ENCODE measurements at places on chromosomes 4 and X.
A peak's percentile ranks its signal among the peaks of the same experiment; 100 is the strongest.

DNA sequence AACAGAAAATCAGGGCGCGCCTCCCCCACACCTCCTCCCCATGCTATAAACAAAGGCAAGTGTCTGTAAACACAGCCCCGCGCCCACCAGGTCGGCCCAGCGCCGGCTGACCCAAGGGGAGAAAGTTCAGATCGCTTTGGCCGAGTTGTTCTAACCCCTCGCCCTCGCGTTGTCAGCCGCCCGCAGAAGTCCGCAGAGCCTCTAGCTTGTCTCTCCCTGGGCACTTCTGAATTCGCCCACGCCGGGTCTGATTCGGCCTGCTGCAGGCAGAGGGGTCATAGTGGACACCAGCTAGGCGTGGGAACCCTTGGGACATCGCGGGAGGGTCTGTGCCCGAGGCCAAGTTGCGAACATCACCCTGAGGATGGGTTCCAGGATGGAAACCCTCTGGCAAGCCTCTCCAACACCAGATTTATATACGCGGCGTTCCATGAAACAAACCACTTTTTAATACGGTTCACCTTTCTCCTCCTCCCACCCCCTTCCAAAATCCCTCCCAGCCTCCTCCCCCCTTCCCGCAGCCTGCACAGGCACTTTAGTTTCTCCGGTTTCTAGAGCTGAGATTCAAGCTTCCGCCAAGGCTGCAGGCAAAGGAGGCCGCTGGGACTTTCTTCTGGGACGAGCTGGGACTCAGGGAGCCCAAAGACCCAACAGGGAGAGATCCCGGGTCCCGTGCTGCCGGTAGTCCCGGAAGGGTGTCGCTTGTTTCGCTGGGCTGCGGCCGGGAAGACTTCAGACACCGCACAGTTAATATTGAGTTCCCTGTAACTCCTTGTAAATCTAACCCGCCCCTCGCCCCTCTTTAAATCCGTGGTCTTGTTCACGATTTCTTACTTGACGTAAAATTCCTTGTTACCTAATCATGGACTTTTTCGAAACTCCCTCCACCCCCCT lies 4.7 kb downstream of the HAND2 start:
- DNase-seq = no peak

DNA sequence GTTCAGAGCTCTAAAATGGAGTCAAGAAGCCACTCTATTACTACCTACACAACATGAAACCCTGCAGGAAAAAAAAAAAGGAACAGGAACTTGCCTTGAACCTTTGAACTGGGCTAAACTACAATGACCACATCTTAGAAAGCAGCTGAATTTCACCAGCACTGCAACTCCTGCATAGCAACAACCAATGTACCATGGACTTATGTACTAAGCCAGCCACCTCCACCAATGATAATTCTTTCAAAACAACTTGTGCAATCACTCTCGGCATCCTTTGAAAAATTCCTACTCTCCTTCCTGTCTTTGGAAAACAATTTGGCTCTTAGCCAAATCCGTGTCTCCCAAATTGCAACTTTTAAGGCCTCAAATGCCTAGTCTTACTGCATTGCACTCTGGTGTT lies 26.8 kb upstream of the FMR1 start:
- DNase-seq = no peak

DNA sequence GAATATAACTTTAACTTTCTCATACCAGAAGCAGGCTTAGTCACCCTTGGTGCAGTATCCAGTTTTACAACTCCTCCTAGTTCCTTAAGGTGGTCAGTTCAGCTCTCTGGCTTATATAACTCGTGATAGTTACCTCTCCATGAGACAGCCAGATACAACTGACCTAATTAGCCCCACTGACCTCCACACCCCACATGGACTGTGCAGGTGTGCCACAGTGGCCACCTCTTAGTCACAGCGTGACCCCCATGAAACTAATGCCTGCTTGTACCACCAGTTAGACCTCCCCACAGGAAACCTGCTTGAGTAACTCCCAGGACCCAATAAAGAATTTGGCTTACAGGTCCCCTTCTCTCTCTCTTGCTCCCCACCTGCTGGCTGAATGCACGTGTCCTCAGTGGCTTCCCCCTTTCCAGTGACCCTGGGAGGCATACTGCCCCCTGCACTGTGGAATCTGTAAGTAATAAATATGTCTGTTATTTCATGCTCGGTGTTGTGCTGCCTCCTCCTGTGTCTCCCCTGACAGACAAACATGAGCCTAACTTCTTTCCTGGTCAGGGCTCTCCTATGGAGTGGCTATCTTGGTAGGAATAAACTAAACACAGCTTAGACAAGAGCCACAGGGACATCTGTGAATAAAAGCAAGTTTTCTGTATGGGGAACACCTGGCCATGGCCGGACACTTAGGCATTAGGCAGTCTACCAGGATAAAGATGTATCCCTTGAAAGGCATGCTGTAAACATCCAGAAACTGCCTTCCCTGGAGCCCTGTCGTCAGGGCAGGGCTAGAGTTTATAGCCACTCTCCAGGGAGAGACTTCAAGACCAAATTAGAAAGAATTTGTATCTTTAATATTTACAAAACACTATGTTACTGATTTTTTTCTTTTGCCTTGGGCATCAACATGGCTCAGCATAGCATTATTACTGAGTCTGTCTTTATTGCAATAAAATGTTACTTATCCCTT lies 209.7 kb upstream of the BOD1L1 start:
- DNase-seq = no peak

DNA sequence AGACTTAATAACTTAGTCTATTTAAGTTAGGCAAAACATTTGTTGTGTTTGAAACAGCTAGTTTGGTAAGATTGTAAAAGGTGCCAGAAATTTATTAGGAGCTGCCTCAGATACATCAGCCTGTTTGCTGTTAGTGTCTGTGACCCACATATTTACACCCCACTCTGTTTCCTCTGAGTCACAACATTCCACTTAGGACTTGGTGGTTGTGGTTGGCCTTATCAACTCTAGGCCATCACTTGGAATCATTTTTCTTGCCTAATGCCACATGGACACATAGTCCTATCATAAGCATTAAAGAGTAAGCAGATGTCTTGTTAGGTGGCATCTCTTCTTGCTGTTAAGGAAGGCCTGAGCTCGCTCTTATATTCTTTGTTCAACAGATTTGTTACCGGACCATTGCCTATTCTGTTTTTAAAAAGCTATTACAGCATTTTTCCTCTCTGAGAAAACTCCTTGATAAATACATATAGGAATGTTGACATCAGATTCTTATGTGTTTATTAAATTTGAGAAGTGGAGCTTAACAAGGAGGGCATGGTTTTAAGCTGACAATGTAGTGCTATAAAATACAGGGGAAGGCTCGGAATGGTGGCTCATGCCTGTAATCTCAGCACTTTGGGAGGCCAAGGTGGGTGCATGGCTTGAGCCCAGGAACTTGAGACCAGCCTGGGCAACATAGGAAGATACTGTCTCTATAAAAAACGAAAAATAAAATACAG lies 51.2 kb upstream of the PGRMC2 start:
- DNase-seq = peak; percentile 2

- no peak for DNase-seq
Observed at GRCh38 chr4:174192943-174193342, 90.5 kb downstream of the FBXO8 start.

DNA sequence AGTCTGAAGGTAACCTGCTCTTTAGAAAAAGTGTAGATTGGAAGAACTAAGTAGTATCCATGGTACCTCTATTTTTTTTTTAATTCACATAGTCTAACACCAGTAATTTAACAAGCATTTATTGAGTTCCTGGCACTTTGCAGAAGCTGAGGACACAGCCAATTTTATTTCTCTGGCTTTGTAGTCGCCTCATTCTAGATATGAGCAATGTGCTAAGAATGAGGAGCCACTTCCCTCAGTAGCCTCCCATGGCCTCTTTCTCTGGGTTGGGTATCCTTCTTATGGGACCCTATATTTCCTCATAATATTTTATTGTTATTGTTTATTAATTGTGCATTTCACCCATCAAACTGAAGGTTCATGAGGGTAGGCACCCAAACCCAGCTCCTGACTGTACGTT lies 67.6 kb downstream of the ENPEP start:
- DNase-seq = no peak

GRCh38 chr4:179095585-179096221 lies 1653.5 kb upstream of the AGA start:
- peak; percentile 8 for DNase-seq

DNA sequence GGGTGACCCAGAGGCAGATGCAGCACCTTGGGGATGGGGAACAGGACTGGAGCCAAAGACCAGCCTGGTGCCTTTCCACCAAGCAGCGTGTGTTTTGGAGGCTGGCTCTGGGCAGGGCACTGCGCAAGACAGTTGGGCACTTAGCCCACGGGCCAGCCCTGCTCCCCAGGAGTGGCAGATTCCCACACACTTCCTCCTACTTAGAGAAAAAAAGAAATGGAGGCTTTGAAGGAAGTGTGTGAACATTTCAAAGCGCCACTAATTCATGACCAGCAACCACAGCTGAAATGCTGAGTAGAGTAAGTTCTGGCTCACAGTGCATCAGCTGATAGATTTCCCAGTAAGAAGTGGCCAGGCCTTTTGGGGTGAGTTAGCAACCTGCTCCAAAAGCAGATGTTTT lies 54.9 kb upstream of the LGI2 start:
- DNase-seq = no peak

- DNase-seq = no peak
Observed at GRCh38 chr4:183430317-183430993, 14.0 kb upstream of the CDKN2AIP start.

- peak; percentile 18 for DNase-seq
Observed at GRCh38 chr4:77959566-77960338, 97.1 kb downstream of the MRPL1 start.

- DNase-seq = peak; percentile 31
Observed at GRCh38 chr4:140300271-140300970, 73.0 kb upstream of the SCOC start.

DNA sequence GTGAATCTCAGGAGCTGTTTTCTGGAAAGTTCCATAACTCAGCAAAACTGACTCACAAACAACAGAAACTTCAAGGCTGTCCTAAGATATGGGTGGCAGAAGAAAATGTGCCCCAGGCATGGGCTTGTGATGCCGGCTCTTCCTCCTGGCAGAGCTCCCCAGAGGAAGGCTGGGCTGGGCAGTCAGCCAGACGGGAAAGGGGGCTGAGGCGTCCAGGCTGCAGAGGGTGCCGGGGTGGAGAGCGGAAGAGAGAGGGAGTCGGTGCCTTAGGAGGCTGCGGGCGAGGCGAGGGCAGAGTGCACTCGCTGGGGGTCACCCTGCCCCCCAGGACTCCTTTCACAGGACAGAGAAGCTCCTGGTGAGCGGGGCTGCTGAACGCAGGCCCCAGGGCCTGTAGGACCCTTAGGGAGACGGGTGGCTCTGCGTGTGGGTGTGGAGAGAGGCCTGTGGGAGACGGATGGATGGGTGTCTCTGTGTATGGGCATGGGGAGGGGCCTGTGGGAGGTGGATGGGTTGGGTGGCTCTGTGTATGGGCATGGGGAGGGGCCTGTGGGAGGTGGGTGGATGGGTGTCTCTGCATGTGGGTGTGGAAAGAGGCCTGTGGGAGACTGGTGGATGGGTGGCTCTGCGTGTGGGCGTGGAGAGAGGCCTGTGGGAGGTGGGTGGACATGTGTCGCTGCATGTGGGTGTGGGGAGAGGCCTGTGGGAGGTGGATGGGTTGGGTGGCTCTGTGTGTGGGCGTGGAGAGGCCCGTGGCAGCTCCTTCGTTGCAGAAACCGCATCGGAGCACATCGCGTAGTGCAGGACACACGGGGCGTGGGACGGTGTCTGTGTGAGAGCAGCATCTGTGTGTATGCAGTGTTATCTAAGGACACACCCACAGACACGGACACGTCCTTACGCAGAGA lies 15.9 kb downstream of the PCGF3 start:
- DNase-seq = no peak

DNA sequence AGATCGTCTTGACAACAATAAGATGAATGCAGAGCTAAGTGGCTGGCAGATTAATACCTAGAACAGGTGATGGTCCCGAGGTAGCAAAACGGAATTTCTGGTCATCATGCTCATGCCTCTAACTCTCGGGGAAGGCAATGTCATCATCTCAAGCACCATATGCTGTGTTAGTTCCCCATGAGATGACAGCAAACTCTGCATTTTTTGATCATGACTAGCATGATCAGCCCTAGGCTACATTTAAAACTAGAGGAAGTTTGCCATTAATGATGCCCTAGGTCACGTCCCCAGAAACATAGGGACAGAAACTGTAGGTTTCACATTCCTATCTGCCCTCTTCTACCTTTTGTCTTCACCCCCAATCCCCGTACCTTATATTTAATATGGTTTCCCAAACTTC lies 11.6 kb downstream of the LPAR4 start:
- no peak for DNase-seq

DNA sequence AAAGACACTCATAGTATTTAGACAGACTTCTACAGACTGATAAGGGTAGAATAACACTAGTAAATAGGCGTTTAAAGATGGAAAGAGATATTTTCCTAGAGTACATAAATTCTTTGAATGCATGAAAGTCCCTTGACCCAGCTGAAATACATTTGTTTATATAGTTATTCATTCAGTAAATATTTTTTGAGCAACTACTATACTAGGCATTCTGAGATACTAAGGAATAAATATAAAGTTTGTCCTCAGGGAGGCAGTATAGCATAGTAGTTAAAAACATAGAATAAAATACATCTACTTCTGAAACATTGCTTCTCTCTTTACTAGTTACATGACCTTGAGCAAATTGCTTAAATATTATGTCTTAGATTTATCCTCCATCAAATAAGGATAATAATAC lies 27.4 kb downstream of the HMGN5 start:
- DNase-seq = no peak

- no peak for DNase-seq
Observed at GRCh38 chr4:155908187-155909139, 5.0 kb downstream of the TDO2 start.

DNA sequence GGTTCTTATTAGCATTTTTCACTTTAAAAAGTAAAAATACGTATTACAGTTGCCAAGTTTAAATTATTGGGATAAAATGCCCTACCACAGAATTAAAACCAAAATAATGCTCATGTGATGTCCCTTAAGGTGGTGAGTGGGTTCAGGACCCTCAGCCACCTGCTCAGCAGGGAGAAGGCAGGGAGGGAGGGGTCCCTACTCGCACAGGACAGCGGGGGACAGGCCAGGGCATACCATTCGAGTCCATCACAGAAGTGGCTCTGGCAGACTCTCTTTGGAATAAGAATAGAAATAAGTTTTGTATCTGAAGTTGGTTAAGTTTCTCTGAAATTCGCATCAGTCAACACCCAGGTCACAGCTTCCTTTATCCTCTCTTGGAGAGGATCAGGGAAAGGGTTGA lies 37.7 kb downstream of the NOP14 start:
- no peak for DNase-seq

DNA sequence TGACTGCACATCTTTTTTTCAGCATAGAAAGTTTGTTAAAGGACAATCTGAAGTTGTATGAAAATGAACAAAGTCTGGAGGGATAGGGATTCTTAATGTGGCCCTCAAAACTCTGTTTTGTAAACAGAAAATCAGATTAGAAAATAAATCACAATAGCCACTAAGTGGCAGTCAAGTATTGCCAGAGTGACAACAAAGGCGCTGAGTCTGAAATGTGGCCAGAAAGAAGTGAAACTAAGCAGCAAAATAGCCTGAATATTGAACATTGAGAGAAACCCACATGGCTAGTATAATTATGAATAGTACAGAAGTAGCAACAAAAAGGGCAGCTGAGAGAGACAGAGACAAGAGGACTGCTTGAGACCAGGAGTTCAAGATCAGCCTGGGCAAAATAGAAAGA lies 81.1 kb upstream of the CT45A1 start:
- DNase-seq = no peak

Data from Calu3 (cell line).